ENCODE measurements at places on chromosomes 3 and 15. TPM values are rescaled to one million over a fixed set of nuclear protein-coding genes. Genes with fewer than 3 reads are reported as not detected.

Gene PLIN1
- polyA plus RNA-seq: 0.72 TPM

Gene CASR
- polyA plus RNA-seq: 24.8 TPM

GRCh38 chr3:31758322-31758965 is 222.6 kb downstream of the OSBPL10 start:
- no peak for DNase-seq

DNA sequence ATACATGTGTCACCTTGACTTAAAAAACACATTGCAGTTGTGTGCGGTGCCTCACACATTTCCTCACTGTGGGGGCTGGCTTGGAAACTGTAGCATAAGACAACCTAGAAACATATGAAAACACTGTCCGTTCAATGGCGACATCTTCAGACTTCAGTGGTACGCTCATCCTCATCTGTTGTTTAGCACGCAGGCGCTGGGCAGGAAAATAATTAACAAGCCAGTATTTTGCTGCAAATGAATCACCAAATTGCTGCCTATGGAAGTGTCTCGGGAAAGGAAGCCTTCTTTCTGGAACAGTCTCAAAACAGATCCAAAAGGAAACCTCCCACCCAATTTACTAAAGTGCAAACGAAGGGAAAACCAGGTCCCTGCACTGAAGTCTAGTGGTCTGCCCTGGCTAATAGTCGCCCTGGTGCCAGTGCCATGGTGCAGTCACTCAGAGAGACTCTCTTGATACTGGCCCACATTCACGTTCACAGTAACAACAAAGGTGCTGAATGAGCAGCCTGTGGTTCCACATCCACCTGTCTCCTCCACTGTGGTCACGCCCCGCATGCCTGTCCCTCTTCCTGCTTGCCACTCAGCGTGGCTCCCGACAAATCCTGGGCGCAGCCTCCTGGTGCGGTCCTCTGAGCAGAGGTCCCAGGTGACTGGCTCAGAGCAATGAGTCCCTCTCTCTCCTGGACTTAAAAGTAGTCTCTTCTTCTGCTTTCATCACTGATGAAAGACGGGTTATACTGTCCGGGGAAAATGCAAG is 35.6 kb upstream of the MUC13 start:
- DNase-seq: no peak

DNA sequence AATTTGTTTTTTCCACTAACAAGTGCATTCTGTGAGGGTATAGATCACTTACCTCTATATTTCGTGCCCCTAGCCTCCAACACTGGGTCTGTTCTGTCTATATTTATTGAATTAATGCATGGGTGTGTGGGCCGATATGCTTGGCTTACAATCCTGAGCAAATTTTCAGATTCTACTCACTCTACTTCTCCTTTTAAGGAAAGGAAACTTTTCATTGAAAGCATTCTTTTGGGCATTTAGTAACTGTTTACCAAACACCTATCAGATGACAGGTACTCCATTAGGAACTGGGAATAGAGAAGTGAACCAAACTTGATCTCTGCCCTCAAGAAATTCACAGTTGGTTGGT is 60.5 kb downstream of the TLE3 start:
- DNase-seq: no peak

DNA sequence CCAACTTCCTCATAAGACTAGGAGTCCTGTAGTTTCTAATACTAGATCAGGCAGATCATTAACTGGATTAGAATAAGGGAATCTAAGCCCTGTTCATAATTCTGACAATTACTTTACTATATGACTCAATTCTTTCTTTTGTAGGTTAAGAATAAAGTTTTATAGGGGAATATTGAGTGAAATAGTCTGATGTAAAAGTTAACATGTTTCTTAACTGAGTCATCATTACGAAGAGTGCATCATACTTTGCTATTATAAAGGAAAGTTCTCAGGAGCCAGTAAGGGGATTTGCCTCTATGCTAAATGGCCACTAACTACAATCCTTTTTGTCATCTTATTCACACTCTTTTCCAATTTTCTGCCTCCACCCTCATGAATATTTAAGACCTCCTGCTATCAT is 63.1 kb downstream of the POLQ start:
- DNase-seq: no peak

DNA sequence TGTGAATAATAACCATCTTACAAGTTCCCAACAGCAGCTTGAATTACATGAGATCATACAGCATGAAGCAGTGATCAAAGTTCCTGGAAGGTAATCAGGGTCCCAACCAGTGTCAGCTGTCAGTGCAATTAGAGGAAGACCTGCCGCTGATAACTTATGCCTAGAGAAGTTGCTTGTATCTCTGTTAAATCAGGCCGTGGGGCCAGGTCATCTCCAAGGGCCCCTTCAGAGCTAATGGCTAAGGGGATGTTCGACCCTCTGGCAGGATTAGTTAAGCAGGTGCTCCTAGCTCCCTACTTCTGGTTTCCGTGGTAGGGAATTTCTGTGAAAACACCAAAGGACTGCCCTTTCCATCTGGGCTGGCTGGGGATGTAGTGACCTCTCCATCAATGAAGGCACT is 251.0 kb downstream of the FAM43A start:
- no peak for DNase-seq

- DNase-seq: no peak
Measured at GRCh38 chr3:80050826-80051601, 283.2 kb upstream of the ROBO1 start.

DNA sequence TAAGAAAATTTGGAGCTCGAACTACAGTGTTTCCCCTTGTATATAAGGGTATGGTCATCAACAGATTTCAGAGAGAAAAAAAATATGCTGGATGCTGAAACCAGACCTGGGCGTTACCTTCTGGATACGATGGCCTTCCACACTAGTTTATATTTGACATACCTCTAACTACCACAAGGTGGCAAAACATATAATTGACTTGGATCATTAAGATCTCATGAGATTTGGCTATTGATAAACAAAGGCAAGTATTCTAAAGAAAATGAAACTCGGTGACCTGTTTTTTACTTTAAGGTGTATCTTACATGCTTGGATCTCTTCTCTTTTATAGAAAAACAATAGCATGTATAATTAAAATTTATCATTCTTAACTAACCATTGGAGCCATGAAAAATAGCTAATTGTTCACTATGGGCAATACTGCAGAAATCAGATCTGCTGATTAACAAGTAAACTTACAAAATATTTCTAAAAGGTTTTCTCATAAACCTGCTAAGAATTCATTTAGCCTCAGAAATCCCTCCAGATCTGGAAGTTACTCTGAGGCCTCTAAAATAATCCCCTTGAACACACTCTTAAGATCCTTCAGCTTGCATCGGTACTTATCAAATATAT is 300.6 kb upstream of the KCNH8 start:
- DNase-seq: no peak
